ENCODE measurements at places on chromosomes 6 and 20.

DNA sequence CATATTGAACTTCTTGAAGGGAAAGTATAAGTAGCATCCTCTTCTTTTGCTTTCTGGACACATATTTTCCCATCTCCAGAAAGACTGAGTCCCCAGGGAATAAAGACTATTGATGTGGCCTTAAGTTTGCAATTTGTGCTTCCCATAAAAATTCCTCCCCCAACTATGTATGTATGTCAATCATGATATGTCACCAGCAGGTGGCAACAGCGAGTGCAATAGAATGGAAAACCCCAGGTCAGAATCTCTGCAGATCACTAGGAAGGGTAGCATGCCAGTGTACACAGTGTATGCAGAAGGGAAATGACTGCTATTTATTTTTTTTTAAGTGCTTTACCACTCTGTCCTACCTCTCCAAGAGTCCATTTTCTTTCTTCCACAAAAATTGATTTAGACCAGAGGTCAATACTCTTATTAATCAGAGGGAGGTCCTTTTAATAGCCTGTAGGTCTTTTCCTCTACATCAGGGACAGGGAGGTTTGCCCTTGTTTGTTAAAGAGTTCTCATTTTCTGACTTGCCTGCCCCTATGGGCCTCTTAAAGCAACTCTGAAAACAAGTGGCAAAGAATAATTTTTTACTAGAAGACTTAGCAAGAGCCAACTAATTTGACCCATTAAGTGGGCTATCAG, 61.4 kb downstream of the BMP2 start:
- DNase-seq: no peak

GRCh38 chr6:7656355-7656754, 66.4 kb downstream of the SNRNP48 start:
- no peak for DNase-seq

DNA sequence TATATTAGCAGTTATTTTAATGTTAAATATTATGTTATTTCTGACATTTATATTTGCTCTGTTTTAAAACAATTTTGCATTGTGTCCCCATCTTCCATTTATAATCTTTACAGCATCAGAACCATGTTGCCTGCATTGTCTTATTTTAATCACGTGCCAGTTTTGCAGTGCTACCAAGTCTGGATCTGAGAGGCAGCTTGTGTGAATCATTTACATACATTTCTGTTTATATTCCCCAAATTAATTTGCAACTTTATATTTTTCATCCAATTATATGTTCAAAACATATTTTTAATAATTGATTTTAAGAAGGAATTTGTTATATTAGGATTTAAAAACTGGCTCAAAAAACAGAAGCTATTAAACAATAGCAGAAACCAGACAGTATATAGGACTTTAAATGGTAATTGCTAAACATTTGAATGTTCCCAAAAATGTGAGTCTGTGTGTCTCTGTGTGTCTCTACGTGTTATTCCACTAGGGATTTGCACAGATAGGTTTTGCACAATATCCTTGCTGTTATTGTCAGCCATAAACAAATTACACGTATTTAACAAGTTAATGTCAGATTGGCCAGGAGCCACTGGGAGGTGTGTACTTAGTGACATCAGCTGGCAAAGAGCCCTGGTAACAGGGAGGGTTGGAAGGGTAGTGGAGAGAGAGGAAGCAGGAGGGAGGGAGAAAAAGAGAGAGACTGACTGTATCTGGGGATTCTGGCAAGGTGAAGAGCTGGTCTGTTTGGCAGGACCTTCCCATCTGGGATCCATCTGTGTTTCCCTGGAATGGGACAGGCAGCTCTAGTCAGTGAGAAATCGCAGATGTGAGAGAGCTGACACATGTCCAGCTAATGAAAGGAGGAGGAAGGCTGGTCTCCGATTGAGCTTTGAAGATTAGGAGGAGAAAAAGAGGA, 72.1 kb downstream of the CBFA2T2 start:
- no peak for DNase-seq

GRCh38 chr6:49579649-49580048, 29.2 kb downstream of the C6orf141 start:
- DNase-seq: no peak

DNA sequence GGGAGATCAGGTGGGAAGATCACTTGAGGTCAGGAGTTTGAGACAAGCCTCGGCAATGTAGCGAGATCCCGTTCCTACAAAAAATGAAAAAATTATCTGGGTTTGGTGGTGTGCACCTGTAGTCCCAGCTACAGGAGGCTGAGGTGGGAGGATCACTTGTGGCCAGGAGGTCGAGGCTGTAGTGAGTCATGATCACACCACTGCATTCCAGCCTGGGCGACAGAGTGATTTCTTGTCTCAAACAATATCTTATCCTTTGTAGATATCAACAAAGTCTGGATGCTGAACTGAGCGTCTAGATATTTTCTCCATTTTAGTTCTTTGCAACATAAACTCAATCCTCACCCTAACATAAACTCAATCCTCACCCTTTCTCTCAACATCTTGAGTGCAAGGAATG, 197.6 kb downstream of the DTNBP1 start:
- no peak for DNase-seq

Data from activated CD4-positive, alpha-beta T cell treated with anti-CD3 and anti-CD28 coated beads for 4 hours (primary cell).